ENCODE measurements at places on chromosomes 2 and 18.

DNA sequence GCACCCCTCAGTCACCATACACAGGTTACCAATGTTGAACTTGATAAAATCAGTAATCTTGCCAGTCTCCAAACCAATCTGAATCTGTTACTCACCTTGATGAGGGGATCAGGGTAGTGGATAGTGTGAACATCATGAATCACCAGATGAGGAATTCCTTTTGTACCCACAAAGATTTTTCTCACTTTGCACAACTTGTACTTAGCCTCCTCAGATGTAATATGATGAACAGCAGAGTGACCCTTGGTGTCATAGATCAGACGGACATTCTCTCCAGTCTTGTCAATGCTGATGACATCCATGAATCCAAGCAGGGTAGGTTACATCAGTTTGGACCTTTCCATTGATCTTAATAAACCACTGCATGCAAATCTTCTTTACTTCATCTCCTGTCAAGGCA, 54.7 kb downstream of the MDH1 start:
- DNase-seq, result no peak

GRCh38 chr2:233411162-233411561, 56.9 kb downstream of the DGKD start:
- DNase-seq, result no peak

GRCh38 chr2:7766088-7766722, 849.0 kb downstream of the RNF144A start:
- no peak for DNase-seq

- no peak for DNase-seq
Observed at GRCh38 chr2:84631985-84632384, 115.7 kb downstream of the DNAH6 start.

GRCh38 chr2:27400348-27401135, 8.8 kb downstream of the PPM1G start:
- no peak for DNase-seq

DNA sequence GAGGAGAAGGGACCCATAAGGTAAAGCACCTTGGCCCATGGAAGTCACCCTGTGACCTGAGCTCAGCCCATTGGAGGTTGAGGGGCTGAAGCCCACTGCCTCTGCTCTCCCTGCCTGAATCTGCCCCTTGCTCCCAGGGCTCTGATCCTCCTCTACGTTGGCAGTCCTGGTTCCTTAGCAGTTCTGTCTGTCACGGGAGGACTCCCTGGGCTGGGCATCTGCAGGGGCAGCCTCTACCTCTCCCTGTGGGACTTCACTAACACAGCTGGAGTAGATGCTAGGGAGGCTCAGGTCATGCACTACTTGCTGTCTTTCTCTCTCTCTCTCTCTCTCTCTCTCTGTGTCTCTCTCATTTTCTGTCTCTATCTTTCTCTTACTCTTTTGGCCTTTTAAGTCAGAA, 8.7 kb downstream of the GYPC start:
- DNase-seq, result no peak

DNA sequence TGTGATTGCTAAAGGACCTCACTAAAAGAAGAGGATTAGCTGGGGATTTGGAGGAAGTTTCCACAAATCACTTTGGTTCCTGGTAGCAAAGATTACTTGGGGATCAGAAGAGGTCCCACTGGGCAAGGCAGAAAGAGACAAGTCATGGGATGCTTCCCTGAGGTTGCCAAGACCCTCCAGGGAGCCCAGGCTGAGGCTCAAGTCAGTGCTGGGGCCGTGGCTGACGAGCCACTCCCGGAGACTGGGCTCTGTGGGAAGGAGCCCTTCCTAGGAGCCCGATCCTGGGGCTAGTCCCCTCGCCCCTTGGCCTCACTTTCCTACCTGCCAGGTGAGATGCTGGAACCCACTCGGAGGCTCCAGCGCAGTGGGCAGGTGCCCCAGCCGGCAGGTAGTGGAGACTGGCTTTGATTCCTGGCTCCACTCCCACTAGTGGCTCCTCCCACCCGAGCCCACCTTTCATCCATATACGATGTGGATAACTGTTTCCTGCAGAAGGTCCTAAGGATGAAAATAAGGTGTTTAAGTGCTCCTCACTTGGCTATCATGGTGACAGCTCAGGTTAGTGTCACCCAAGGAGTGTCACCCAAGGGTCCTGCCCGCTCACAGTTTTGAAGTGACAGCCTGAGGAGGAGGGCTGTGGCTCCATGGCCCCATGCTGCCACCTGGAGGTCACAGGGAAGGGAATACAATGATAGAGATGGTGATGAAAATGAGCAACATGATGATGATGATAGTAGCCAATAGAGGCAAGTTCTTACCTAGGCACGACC, 100.5 kb downstream of the CAPN13 start:
- peak; percentile 69 for DNase-seq

DNA sequence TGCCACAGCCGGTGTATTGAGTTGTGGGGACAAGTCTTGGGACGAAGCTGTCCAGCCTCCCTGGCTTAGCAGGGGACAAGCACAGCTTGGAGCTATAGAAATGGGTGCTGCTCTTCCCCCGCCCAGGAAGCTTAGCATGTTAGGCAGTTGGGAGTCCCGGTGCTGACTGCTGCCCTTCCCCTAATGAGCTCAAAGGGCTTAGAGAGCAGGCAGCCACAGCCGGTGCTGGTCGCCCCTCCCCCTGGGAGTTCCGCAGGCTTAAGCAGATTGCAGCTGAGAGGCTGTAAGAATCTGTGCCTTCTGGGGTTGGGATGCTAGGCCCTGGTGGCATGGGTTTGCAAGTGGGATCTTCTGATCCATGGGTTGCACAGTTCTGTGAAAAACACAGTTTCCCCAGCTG, 237.3 kb downstream of the DCDC2C start:
- DNase-seq, result no peak

GRCh38 chr2:51888120-51888519, 856.2 kb upstream of the NRXN1 start:
- no peak for DNase-seq

GRCh38 chr2:82120654-82121053, 1816.1 kb upstream of the LRRTM1 start:
- no peak for DNase-seq

GRCh38 chr2:78304678-78305077, 720.8 kb upstream of the REG3G start:
- DNase-seq, result no peak

- no peak for DNase-seq
Observed at GRCh38 chr2:68849579-68850030, 21.6 kb downstream of the BMP10 start.

DNA sequence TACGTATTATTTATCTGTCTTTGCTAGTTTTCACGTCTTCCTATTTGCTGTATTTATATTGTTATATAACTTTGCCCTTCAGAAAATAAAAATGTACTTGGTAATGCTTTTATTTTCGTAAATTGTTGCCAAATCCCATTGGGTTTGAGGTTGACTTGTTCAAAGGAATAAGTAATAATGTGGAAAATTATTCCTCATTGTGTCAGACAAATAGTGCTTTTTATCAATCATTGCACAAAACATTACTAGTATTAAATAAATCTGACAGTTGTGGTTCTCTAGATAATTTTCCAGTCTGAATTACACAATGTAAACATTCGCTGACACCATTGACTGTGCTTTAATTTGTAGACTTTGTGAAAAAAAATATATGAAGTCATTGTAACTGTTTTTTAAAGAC, 798.3 kb upstream of the TMEFF2 start:
- DNase-seq, result no peak

DNA sequence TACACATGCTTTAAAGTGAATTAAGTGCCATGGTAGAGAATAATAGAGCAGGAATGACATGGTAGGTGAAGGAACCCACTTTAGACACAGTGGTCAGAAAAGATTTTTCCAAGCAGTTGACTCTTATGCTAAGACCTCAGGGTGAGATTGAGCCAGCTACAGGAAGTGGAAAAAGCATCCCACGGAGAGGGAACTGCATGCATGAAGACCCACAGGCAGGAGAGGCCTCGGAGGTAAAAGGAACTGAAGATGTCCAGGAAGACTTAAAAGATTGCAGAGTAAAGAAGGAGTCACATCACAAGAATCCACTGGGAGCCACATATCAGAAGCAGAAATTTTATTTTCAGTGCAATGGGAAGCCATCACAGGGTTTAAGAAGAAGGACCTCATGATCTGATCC, 499.2 kb upstream of the FAM98A start:
- DNase-seq, result no peak

GRCh38 chr2:14123436-14124103, 508.9 kb upstream of the LRATD1 start:
- DNase-seq, result no peak

DNA sequence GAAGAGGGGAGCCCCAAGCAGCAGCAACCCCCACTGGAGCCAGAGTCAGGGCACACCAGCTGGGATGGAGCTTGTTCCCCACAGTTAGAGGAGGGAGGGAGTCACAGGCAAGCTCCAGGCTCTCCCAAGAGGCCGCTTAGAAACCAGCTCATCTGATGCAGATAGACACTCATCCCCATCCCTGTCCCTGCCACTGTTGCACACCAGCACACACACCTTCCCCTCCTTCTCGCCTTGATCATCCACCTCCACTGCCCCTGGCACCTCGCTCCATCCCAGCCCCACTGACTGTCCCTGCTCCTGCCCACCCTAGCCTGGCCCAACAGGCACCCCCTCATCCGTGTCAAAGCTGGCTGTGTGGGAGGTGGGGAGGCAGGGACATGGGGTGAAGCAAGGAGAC, 1.5 kb upstream of the RUFY4 start:
- no peak for DNase-seq

DNA sequence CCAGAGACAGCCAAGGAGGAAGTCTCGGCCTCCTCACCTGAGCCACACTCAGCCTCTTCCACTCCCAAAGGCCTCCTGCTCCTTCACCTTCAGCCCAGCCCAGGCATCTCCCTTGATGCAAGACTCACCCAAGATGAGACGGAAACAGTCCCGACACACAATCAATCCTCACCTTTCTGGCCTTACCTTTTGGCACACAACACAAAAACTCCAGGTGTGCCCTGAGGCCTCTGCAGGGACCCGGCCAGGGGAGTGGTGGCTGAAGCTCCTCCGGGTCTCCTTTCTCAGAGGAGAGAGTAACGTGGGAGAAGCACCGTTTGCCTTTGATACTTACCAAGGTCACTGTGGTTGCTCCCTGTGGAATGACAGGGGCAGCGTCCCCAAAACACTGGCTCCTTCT, 23.8 kb upstream of the EFHD1 start:
- no peak for DNase-seq

DNA sequence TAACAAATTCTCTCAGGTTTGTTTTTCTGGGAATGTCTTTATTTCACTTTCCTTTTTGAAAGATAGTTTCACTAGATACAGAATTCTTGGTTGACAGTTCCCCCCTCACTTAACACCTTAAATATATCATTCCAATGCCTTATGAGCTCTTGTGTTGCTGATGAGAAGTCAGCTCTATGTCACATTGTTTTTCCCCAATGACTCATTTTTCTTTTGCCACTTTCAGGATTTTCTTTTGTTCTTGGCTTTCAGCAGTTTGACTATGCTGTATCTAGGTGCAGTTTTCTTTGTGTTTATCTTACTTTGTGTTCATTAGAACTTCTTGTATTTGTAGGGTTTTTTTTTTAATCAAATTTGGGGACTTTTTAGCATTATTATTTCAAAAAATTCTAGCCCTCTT, 5.6 kb upstream of the RALBP1 start:
- DNase-seq, result no peak

DNA sequence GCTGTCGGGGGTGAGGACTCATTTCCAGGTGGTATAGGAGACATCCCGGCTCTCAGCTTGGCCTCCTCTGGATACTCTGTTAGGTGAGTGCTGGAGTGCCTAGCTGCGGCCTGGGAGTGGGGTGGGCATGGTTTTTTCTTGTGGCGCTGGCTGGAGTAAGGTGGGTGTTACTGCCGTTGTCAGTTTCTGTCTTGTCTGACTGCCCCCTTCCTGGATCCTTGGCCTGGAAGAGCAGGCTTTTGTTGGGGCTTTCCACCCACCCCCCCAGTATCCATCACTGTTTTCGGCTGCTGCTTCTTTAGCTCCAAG, 69.2 kb downstream of the DGKD start:
- no peak for DNase-seq

- no peak for DNase-seq
Observed at GRCh38 chr2:28568036-28568435, 72.2 kb downstream of the PLB1 start.

- no peak for DNase-seq
Observed at GRCh38 chr2:138182250-138182936, 218.1 kb downstream of the HNMT start.

- no peak for DNase-seq
Observed at GRCh38 chr2:225584796-225585195, 185.3 kb downstream of the NYAP2 start.

- DNase-seq, result no peak
Observed at GRCh38 chr2:207236156-207236935, 70.6 kb upstream of the KLF7 start.

GRCh38 chr2:186612555-186613440, 22.9 kb downstream of the ITGAV start:
- no peak for DNase-seq

- no peak for DNase-seq
Observed at GRCh38 chr2:158731386-158731785, 63.7 kb upstream of the DAPL1 start.

- DNase-seq, result no peak
Observed at GRCh38 chr18:59902131-59902992, 2.6 kb downstream of the PMAIP1 start.

GRCh38 chr2:227509824-227510619, 38.1 kb downstream of the AGFG1 start:
- no peak for DNase-seq

- no peak for DNase-seq
Observed at GRCh38 chr18:34224423-34225217, at the start of gene NOL4. Gene NOL4, minus strand, starts transcription at chr18:34224913. Its CDS starts 1,660 bp downstream, at chr18:34223253.

- no peak for DNase-seq
Observed at GRCh38 chr2:19887510-19887909, 14.3 kb downstream of the TTC32 start.

- no peak for DNase-seq
Observed at GRCh38 chr2:42935692-42936671, 143.6 kb upstream of the HAAO start.

DNA sequence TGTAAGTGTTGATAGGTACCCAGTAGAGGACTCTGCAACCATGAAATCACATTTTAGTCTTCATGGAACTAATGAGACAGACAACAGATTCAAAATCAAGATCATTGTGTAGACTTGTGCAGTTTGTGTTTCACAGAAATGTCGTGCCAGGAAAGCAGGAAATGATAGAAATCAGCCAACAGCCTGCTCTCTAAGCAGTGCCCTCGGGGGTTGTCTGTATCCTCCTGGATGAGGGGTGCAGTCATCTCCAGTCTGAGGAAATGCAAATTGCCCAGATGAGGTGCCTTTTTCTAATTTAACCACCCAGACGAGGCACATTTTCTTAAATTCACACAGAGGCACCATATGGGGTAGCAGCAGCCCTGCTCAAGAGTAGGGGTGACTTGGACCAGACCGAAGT, 663.1 kb downstream of the XIRP2 start:
- DNase-seq, result no peak

GRCh38 chr2:240917009-240917683, 11.0 kb downstream of the CROCC2 start:
- no peak for DNase-seq

DNA sequence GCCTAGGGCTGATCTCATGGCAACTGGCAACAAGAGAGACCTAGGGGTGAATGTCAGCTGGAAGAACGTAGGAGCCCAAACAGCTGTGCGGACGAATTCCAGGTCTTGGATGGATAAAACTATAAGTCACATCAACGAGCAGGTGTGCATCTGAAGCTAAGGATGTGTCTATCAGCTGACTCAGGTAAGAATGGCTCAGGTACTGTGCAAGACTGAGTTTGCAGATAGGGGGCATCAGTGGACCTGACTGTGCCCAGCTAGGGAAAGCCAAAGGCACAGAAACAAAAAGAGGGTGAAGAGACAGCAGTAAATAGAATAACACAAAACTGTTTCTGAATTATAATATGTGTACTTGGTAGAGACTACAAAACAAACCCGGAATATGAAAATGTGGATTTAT, 357.3 kb downstream of the ZEB2 start:
- peak; percentile 45 for DNase-seq

Measured in naive thymus-derived CD8-positive, alpha-beta T cell (primary cell).